Occipital lobe (tissue), 3 donors: ENCODE measurements at places on chromosomes 13 and 19. TPM values are rescaled to one million over a fixed set of nuclear protein-coding genes. Genes with fewer than 3 reads are reported as not detected.

- DNase-seq = no peak
These were observed 7.3 kb downstream of the PARP4 start for GRCh38 chr13:24505256-24505655.

TEX26 gene
- 2.3 TPM for total RNA-seq

FOXO1 gene
- 4.2 TPM for total RNA-seq

GRCh38 chr13:23160638-23161480 is 19.9 kb upstream of the SGCG start:
- DNase-seq = no peak
